Stimulated activated CD8-positive, alpha-beta memory T cell treated with anti-CD3 and anti-CD28 coated beads, Interleukin-7, amount 100 ng/mL, for 1 hour (primary cell): ENCODE measurements at places on chromosomes 5 and 9.

DNA sequence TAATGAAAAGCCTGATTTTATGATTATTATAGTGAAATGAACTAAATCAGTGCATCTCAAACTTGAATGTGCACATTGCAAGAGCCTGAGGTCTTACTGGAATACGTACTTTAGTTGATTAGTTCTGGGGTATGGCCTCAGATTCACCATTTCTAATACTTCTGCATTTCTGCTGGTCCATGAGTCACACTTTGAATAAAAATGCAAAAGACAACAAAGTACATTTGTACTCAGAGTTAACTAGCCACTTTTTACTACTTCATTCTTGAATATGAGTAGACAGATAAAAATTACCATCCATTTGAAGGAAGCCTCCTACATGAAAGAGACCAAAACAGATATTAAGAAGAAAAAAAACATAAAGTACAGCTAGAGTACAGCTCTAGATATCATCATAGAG, 27.1 kb upstream of the PRR16 start:
- DNase-seq: no peak

GRCh38 chr5:35856765-35857351, at the start of gene IL7R:
Gene IL7R, plus strand, starts transcription at chr5:35856891. Its CDS starts 87 bp downstream, at chr5:35856978.
- no peak for DNase-seq

DNA sequence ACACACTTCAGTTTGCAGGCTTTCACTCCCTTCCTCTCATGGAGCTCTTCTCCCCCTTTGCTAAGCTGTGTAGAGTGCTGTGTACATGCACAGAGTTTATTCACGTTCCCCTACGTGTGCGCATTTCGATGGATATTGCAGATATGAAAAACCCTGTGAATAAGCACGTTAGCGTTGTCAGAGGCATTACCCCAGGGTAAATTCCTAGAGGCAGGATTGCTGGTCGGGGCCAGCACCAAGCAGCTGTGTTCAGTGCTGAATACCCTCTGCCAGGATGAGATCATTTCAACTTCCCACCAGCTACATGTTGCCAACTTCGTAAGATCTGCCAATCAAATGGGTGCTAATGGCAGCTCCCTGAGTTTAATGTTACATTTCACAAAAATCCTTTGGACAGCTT, 172.3 kb upstream of the PPP1R26 start:
- no peak for DNase-seq

- no peak for DNase-seq
These were observed 225.8 kb downstream of the NSG2 start for GRCh38 chr5:174271316-174271715.

DNA sequence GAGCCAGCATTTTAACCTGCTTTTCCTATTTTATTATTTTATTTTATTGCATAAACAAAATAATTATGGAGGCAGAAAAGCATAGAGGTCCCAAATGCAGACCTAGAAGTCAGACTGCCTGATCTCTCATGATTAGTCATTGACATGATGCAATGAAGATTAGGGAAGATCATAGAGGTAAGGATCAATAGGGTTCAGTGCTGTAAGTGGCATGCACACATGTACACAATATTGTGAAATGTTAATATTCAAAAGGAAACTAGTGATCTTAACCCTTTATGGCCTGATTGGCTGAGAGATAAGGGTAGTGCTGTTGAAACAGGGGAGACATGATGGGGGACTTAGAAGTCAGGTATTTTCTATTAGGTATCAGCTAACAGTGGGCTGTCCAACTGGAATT, 1.1 kb upstream of the FRRS1L start:
- DNase-seq: no peak

DNA sequence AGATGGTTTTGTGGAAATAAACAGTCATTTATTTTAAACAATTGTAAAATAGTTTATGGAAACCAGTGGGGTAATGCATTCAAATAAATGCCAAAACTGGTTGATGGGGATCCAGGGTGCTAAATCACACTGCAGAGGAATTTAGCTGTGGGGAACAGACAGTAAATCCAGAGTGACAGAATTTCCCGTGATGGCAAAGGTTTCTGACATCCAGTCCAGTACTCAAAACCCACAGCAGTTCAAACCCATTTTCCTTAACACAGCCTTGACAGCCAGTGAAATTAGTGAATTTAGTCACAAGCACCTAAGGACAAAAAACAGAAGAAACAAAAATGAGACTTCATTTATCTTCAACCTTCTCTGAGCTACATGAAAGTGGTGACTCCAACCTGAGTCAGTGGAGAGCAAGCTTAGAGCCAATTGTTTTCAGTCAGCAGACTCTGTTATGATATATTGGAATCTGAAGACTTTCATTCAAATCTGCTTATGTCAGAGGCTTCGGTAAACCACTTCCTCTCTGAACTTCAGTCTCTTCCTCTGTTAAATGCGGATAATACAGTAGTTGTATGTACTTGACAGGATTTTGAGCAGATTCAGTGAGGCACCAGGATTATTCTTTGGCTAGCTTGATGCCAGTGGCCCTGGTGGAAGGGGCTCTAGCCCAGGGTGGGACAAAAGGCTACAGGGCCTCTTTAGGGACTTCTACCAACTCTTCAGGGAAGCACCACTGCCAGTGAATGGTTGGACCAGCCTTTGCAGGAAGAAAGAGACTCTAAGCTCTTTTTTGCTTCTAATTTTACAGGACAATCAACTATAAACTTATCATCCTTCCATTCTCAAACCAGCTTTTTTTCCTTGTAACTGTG, 185.3 kb downstream of the MAPKAP1 start:
- DNase-seq: no peak

- no peak for DNase-seq
These were observed 553.3 kb downstream of the BNC2 start for GRCh38 chr9:16316911-16317817.

- DNase-seq: no peak
These were observed 12.5 kb downstream of the KCNT1 start for GRCh38 chr9:135714242-135715055.

DNA sequence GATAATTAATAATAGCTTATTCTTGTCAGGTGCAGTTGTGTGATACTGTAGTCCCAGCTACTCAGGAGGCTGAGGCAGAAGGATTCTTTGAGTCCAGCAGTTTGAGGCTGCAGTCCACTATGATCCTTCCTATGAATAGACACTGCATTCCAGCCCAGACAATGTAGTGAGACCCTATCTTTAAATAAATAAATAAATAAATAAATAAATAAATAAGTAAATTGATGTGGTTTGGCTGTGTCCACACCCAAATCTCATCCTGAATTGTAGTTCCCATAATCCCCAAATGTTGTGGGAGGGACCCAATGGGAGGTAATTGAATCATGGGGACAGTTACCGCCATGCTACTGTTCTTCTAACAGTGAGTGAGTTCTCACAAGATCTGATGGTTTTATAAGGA, 5.6 kb upstream of the ELL2 start:
- DNase-seq: no peak

GRCh38 chr9:121160025-121160424, 41.6 kb downstream of the RAB14 start:
- no peak for DNase-seq

DNA sequence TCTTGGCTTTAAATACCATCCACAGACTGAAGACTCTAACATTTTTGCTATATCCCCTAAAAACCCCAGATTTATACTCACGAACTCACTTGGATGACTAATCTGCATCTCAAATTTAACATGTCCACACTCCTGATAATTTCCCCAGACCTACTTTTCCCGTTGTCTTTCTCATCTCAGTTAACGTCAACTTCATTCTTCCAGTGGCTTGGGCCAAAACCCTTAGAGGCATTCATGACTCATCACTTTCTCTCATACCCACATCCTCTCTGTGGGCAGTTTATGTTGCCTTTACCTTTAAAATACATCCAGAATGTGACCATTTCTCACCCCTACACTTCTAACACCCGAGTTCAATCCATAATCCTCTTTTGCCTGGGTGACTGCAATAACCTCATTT, 96.7 kb downstream of the EDIL3 start:
- no peak for DNase-seq

DNA sequence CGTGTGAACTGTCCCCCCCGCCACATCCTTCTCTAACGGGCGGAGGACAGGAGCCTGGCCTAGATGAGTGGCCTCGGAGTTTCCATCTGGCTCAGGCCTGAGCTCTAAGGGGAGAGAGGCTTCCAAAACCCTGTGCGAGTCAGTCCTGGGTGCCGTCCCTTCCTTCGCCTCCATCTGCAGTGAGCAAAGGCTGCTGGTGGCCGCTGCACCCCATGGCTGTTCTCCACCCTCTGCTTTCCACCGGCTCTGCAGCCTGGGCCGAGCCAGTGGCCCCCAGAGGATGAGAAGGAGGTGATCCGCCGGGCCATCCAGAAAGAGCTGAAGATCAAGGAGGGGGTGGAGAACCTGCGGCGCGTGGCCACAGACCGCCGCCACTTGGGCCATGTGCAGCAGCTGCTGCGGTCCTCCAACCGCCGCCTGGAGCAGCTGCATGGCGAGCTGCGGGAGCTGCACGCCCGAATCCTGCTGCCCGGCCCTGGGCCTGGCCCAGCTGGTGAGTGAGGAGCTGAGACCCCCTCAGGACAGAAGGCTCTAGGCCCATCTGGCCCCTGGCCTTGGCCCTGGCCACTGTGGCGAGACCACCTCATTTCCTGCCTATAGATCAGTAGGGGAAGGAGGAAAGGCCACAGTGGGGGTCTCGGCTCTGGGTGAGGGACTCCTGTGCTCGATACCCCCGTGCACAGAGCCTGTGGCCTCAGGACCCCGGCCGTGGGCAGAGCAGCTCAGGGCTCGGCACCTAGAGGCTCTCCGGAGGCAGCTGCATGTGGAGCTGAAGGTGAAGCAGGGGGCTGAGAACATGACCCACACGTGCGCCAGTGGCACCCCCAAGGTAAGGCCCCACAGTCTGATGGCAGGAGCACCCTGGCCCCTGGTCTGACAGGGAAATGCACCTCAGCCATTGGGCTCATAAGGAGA, 3.0 kb downstream of the PKN3 start:
- DNase-seq: no peak

- no peak for DNase-seq
These were observed 27.8 kb downstream of the ROPN1L start for GRCh38 chr5:10469253-10470050.

DNA sequence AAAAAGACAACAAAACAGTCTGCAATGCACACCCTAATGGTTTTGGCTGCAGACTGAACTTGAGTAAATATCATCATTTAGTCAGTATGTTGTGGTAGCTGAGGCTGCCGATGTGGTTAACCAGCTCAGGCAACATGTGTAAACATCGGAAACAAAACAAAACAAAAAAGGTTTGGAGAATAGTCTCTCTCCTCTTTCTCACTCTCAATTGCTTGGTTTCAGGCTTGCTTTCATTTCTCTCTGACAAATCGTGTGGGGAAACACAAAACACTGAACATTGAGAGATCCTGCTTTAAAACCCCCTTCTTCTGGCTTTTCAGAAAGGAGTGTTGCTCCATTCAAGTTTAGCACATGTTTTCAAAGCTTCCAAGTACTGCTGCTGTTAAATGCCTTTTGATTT, 453.3 kb downstream of the BNC2 start:
- no peak for DNase-seq

DNA sequence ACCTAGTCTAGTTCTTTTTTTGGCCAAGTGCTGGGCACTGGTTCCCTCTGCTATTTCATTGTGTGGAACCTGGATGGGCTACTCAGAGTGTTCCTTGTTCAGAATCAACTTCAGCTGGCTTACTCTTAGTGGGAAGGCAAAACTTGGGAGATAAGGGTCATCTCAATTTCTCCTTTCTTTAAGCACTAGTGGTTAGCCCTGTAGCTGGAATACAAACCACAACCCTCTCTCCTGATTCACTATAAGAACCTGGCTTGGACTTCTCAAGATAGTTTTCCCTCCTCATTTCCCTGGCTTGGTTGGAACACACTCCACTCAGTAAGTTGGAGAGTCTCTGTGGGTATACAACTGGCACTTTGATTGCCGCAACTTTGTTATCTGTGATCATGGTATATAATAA, 35.1 kb downstream of the GRIA1 start:
- DNase-seq: no peak

DNA sequence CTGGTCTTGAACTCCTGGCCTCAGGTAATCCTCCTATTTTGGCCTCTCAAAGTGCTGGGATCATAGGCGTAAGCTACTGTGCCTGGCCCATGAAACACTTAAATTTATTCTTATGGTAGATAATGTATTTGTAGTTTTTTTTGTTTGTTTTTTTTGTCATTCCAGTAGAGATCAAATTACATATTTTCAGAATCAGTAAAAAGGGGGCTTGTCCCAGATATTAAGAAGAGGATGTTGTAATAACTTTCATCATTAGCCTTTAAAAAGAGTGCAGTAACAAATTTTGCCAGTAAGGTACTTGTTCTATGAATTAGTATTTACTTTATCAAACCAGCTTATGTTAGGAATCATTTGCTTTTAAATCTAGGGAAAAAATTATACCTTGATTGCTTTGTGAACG, 42.6 kb downstream of the GAPVD1 start:
- no peak for DNase-seq

DNA sequence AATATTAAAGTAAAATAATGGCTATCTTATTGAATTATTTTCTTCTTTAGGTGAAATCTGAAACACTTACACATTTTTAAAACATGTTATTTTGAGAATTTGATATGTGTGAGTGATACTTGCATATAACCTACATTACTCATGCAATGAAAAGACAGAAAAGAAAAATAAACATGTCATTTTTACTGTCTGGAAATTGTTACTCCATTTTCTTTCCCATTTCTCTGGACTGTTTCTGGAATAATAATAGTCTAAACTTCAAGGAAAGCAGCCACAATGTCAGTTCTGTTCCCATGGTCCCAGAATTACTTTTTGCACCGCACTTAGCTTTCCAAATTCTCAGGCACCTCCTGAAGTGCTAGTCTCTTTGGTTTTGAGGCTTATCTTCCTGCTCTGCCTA, 145.5 kb downstream of the PRR16 start:
- no peak for DNase-seq

DNA sequence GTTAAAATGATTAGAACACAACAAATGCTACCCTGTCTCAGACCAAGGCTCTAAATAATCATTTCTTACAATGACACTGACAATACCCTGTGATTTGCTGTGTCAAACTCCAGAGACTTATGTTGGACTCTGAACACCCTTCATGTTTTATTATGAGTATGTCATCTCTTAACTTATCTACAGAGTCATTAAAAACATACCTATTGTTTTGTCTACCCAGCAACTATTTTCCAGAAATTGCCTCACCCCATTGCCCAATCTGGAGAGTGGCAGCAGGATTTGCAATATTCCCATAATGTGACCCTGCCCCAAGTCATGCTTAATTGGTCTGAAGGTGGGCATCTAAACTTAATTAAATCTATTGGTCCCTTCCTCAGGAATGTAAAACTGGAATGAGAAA, 23.0 kb upstream of the KIF2A start:
- no peak for DNase-seq

GRCh38 chr9:81375187-81376100, 313.9 kb downstream of the TLE1 start:
- DNase-seq: no peak

GRCh38 chr9:76521906-76522305, 62.9 kb downstream of the GCNT1 start:
- DNase-seq: no peak

GRCh38 chr9:15373881-15374280, 48.8 kb upstream of the SNAPC3 start:
- no peak for DNase-seq

DNA sequence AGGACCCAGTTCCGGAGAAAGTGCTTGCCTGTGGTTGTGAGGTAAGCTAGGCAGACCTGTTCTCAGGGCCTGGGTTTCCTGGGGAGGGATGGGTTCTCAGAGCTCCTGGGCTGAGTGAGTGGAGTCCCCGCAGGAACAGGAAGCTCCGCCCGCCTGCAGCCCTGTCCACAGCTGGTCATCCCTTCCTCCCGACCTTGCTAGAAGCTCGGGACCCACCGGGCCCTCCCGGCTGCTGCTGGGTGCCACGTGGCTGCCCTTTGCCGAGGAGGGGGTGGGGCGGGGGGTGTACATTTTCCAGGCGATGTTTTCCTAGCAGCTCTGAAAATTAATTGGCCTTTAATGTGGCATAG, 198.1 kb downstream of the C9orf50 start:
- DNase-seq: no peak
